CD8-positive, alpha-beta memory T cell (primary cell): ENCODE measurements at places on chromosomes 12 and 14. TPM values are rescaled to one million over a fixed set of nuclear protein-coding genes. Genes with fewer than 3 reads are reported as not detected.

GRCh38 chr12:83700838-83701237 is 1014.1 kb downstream of the TMTC2 start:
- no peak for DNase-seq
- H3K4me1 ChIP-seq = no peaks in the 10 kb centered on the region
- no peaks in the 10 kb centered on the region for H3K27me3 ChIP-seq
- no peak overlapping the region for H3K4me3 ChIP-seq

GRCh38 chr14:102249041-102249440 is 55.9 kb downstream of the MOK start:
- H3K27me3 ChIP-seq = no peaks in the 10 kb centered on the region
- no peak overlapping the region for H3K4me3 ChIP-seq
- H3K36me3 ChIP-seq = no peaks in the 10 kb centered on the region
- no peaks in the 10 kb centered on the region for H3K4me1 ChIP-seq

DNA sequence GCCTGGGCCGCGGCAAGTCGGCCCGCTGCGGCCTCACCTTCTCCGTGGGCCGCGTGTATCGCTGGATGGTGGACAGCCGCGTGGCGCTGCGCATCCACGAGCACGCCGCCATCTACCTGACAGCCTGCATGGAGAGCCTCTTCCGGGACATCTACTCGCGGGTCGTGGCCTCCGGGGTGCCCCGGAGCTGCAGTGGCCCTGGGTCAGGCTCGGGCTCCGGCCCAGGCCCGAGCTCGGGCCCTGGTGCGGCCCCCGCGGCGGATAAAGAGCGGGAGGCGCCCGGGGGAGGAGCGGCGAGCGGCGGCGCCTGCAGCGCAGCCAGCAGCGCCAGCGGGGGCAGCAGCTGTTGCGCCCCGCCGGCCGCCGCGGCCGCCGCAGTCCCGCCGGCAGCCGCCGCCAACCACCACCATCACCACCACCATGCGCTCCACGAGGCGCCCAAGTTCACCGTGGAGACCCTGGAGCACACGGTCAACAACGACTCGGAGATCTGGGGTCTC is 226.2 kb upstream of the CRY1 start:
- H3K4me1 ChIP-seq = peaks cover 26% of the 10 kb centered on the region
- H3K4me3 ChIP-seq = peak overlapping the region; percentile 93
- no peak overlapping the region for H3K27ac ChIP-seq
- H3K36me3 ChIP-seq = no peaks in the 10 kb centered on the region

- peaks cover 14% of the 10 kb centered on the region for H3K4me1 ChIP-seq
- H3K27ac ChIP-seq = no peak overlapping the region
- DNase-seq = no peak
- H3K36me3 ChIP-seq = no peaks in the 10 kb centered on the region
These were observed 145.6 kb downstream of the SCARB1 start for GRCh38 chr12:124718036-124718435.

- no peaks in the 10 kb centered on the region for H3K4me1 ChIP-seq
- H3K4me3 ChIP-seq = no peak overlapping the region
- no peaks in the 10 kb centered on the region for H3K36me3 ChIP-seq
- no peak overlapping the region for H3K27ac ChIP-seq
These were observed 244.7 kb downstream of the KCNH5 start for GRCh38 chr14:62800577-62800976.

DNA sequence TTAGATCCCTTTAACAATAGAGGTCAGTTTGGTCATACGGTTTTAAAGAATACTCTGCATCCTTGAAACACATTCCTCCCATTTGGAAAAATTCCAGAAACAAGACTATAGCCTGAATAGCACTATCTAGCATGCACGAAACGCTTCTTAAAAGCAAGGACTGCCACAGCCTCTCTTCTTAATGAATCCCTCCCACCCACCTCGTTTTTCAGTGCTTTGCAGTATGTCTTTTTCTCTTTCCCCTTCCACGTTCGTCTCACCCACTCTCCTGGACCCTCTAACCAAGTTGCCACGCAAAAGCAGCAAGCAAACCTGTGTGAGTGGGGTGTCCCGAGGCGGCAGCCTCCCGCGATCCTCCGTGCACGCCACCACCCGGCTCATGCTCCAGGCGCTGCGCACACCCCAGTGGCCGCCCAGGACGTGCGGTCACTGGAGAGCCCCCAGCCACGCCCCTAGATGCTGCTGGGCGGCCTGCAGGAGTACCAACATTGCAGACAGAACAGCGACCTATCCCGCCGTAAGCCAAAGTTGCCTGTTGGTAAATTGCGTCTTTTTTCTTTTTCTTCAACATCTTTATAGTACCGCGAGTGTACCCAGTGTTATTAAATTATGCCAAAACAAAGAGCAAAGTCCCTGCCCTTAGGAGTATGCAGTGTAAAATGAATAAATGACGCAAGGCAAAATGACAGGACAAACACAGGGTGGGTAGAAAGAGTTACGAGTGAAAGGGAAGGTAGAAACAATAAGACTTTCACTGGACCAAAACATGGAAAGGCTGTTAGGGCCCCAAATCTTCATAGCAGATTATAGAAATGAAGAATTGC is at the start of gene SLC38A4:
TSS of gene SLC38A4 (minus strand) at position 407 of the 824 bp plus-strand sequence. CDS start 32,926 bp downstream, outside the sequence.
- DNase-seq = no peak
- H3K4me3 ChIP-seq = no peak within 1 kb of the TSS
- H3K4me1 ChIP-seq = no peaks in the 10 kb centered on the region
- no peaks in the 10 kb centered on the region for H3K36me3 ChIP-seq
- no peak within 1 kb of the TSS for H3K27ac ChIP-seq
- no peaks in the 10 kb centered on the region for H3K27me3 ChIP-seq

DNA sequence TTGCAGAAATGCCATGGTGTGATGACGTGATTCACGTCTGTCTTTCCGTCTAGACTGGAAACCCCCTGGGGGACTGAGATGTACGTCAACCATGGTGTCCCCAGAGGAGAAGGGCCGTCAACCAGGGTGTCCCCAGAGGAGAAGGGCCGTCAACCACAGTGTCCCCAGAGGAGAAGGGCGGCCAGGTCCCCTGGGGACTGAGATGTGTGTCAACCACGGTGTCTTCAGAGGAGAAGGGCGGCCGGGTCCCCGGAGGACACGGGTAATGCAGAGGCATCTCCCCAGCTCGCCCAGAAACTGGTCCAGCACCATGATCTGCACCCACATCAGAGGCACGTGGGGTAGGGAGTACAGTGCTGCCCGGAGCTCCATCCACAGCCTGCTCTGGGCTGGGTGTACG is 30.6 kb upstream of the GALNT9 start:
- no peaks in the 10 kb centered on the region for H3K27me3 ChIP-seq
- H3K4me3 ChIP-seq = no peak overlapping the region
- no peaks in the 10 kb centered on the region for H3K4me1 ChIP-seq
- no peak overlapping the region for H3K27ac ChIP-seq
- DNase-seq = no peak

- H3K27me3 ChIP-seq = no peaks in the 10 kb centered on the region
- no peak for DNase-seq
- H3K4me3 ChIP-seq = no peak overlapping the region
These were observed 153.7 kb downstream of the CEP128 start for GRCh38 chr14:80787876-80788275.

DNA sequence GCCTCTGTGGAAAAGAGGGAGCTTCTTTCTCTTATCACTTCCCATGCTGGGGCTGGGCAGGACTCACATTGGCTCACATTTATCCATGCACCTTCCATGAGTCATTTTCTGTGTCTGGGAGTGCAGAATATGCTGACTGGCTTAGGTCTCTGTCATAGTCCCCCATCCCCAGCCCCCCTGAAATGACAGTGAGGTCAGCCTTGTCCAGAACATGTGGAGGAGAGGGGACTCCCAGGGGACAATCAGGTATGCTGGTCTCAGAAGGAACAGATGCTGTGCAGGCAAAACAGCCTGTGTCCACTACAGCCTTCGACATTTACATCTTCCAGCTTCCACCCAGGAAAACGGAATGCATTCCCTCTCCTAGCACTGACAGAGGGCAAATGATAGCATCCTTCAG is 35.0 kb downstream of the ADGRD1 start:
- no peak overlapping the region for H3K4me3 ChIP-seq
- H3K27ac ChIP-seq = no peak overlapping the region
- no peaks in the 10 kb centered on the region for H3K4me1 ChIP-seq
- H3K36me3 ChIP-seq = no peaks in the 10 kb centered on the region
- H3K27me3 ChIP-seq = no peaks in the 10 kb centered on the region
- DNase-seq = no peak

- H3K27ac ChIP-seq = no peak overlapping the region
- no peaks in the 10 kb centered on the region for H3K4me1 ChIP-seq
- H3K36me3 ChIP-seq = no peaks in the 10 kb centered on the region
- no peak overlapping the region for H3K4me3 ChIP-seq
- no peak for DNase-seq
These were observed 17.0 kb downstream of the NPC2 start for GRCh38 chr14:74476107-74476506.

GRCh38 chr12:117042171-117042842 is 56.9 kb downstream of the TESC start:
- peak overlapping the region; percentile 69 for H3K27ac ChIP-seq
- H3K4me1 ChIP-seq = no peaks in the 10 kb centered on the region
- no peaks in the 10 kb centered on the region for H3K27me3 ChIP-seq
- H3K36me3 ChIP-seq = no peaks in the 10 kb centered on the region
- H3K4me3 ChIP-seq = no peak overlapping the region
- DNase-seq = no peak

DNA sequence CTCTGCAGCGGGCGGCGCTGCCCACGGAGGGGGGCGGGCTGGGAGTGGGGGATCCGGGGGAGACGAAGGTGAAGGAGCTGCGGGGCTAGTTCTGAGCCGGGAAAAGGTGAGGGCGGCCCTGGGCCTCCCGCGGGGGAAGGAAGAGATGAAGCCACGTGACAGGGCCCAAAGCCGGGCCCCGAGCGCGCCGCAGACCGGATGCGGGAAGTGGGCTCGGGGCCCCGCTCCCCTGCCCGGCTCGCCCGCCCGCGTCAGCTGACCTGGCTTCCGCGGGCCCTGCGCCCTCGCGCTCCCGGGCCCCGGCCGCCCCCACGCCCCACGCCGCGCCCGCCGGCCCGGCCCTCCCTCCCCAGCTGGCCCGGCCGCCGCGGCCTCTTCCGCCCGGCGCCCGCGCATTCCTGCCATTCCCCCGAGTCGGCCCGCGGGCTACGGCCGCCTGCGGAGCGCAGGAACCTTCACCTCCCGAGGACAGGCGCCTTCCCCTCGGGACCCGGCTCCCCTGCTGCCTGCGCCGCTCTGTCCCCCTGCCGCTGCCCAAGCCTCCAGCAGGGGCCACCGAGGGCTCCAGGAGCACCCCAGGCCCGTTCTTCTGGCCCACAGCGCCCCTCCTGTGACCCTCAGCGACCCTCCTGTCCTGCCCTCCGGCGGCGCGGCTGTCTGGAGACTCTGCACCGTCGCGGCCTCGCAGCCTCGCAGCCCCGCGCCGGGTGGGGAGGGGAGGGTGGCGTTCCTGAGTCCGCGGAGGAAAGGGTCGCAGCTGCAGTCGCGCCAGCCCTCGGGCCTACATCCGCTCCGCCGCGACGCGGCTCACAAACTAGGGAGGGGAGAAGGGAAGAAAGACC is 20.4 kb downstream of the NINJ2 start:
- peak overlapping the region; percentile 92 for H3K4me3 ChIP-seq
- DNase-seq = peak; percentile 74
- H3K27ac ChIP-seq = peak overlapping the region; percentile 83
- peaks cover 44% of the 10 kb centered on the region for H3K4me1 ChIP-seq

DNA sequence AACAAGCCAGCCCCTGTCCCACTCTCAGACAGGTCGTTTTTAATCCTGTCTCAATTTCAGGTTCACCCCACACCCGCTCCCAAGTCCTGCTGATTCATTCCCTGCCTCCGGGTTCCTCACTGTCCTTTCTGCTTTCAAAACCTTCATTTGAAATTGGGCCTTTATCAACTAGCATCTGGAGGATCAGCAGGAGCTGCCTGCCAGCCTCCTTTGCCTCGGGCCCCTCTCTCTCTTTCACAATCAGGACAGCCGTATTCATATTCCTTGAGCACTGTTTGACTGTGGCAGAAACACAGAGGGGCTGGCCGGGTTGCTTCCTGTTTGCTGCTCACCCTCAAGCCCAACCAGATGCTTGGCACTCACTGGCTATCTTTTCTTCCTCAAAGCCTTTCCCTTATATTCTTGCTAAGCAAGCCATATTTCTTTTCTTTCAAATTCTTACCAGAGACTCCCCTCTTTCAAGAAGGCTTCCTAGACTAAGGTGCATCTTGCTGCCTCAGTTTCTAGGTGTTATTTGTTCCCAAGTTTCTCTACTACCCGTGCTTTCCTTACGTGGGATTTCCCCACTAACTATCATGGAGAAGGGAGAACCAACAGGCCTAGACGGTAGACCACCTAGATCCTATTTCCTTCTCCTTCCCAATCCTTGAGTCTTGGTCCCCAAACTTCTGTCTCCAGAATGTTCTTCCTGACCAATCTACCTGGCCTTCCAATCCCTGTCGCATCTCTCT is 3.0 kb downstream of the GALNT6 start:
- H3K27ac ChIP-seq = no peak overlapping the region
- peaks cover 55% of the 10 kb centered on the region for H3K4me1 ChIP-seq
- DNase-seq = no peak
- no peaks in the 10 kb centered on the region for H3K36me3 ChIP-seq

- H3K36me3 ChIP-seq = no peaks in the 10 kb centered on the region
- DNase-seq = no peak
- H3K27me3 ChIP-seq = no peaks in the 10 kb centered on the region
- H3K4me3 ChIP-seq = no peak overlapping the region
- H3K4me1 ChIP-seq = no peaks in the 10 kb centered on the region
These were observed 406.6 kb upstream of the SYT1 start for GRCh38 chr12:78457938-78458337.

GRCh38 chr14:100049220-100049619 is 16.0 kb upstream of the EVL start:
- no peaks in the 10 kb centered on the region for H3K27me3 ChIP-seq
- H3K27ac ChIP-seq = no peak overlapping the region
- no peak for DNase-seq
- no peak overlapping the region for H3K4me3 ChIP-seq

DNA sequence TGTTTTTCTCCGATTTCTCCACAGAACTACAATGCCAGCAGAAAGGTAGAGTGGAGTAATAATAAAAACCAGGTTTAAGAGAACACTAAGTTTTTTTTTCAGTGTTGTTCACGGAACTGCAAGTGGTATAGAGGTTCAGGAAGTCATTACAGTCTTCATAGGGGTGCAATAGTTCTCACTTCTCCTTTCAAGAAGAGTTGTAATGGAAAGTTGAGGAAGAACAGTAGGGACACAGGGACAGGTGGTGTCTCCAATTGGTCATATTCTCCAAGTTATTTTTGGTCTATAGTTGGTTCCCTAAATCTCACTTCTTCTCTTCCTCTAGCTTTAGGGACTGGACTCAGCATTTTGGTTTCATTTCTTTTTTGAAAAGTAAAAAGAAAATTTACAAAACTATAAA is 894.0 kb downstream of the NRXN3 start:
- no peak overlapping the region for H3K4me3 ChIP-seq
- no peaks in the 10 kb centered on the region for H3K27me3 ChIP-seq
- no peaks in the 10 kb centered on the region for H3K36me3 ChIP-seq
- H3K4me1 ChIP-seq = no peaks in the 10 kb centered on the region

- no peaks in the 10 kb centered on the region for H3K27me3 ChIP-seq
- no peak for DNase-seq
- no peaks in the 10 kb centered on the region for H3K36me3 ChIP-seq
- H3K4me1 ChIP-seq = peaks cover 19% of the 10 kb centered on the region
- no peak overlapping the region for H3K4me3 ChIP-seq
- no peak overlapping the region for H3K27ac ChIP-seq
These were observed 23.2 kb upstream of the LYZ start for GRCh38 chr12:69324797-69325466.

- H3K27me3 ChIP-seq = no peaks in the 10 kb centered on the region
- no peak for DNase-seq
- H3K27ac ChIP-seq = no peak overlapping the region
- no peaks in the 10 kb centered on the region for H3K4me1 ChIP-seq
- no peaks in the 10 kb centered on the region for H3K36me3 ChIP-seq
These were observed 49.8 kb downstream of the CPM start for GRCh38 chr12:68883151-68883550.

OR4E1 gene
- total RNA-seq = not detected

ADAMTS20 gene
- not detected for total RNA-seq

TBC1D30 gene
- 1.7 TPM for total RNA-seq

SOAT2 gene
- 1.00 TPM for total RNA-seq

KCNH3 gene
- 2.5 TPM for total RNA-seq

GPR68 gene
- 15.4 TPM for total RNA-seq

KRT74 gene
- not detected for total RNA-seq

BMP4 gene
- total RNA-seq = 0.20 TPM
